RPMI8226 (cell line): ENCODE measurements at places on chromosomes 16 and 17.

DNA sequence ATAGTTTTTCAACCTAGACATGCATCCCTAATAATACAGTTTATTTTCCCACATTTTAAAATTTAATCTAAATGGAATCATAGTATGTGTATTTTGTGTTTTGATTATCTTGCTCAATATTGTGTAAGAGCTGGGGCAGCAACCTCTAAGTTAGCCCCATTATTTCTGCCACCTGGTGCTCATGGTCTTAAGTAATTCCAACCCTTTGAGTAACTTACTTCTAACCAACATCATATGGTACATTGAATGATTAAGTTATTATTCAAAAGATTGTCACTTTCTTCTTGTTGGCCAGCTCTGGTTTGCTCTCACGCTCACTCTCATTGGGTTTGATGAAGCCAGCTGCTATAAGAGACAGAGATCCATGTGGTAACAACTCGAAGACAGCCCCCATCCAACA, 3.9 kb upstream of the KRTAP4-3 start:
- no peak for DNase-seq

DNA sequence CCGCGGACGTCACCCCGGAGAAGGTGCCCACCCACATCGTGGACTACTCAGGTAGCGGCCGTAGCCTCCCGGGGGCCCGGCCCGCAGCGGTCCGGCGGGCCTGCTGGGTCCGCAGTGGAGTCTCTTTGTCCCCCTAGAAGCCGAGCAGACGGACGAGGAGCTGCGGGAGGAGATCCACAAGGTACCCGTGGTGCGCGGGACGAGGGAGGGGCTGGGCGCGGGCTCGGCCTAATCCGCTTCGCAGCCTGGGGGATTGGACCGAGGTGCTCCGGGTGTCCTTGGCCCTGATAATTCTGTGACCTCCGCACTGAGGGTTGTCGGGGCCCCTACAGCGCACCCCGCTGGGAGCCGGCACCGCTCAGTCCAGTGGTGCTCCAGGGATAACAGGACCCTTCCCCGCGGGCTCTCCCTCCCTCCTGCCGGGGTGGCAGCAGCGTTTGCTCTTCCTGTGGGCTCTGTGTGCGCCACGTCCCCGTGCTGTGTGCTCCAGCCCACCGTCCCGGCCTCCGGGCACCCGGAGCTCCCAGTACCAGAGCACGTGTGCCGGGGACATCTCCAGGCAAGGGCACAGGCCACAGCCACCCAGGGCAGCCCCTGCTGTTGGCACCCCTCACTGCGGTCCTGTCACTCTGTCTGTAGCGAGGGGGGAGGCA, 713 bp downstream of the RHOT2 start:
- no peak for DNase-seq

GRCh38 chr17:79627184-79627765, 16.4 kb upstream of the RBFOX3 start:
- no peak for DNase-seq

GRCh38 chr17:75044716-75045115, 2.1 kb downstream of the ATP5PD start:
- no peak for DNase-seq

DNA sequence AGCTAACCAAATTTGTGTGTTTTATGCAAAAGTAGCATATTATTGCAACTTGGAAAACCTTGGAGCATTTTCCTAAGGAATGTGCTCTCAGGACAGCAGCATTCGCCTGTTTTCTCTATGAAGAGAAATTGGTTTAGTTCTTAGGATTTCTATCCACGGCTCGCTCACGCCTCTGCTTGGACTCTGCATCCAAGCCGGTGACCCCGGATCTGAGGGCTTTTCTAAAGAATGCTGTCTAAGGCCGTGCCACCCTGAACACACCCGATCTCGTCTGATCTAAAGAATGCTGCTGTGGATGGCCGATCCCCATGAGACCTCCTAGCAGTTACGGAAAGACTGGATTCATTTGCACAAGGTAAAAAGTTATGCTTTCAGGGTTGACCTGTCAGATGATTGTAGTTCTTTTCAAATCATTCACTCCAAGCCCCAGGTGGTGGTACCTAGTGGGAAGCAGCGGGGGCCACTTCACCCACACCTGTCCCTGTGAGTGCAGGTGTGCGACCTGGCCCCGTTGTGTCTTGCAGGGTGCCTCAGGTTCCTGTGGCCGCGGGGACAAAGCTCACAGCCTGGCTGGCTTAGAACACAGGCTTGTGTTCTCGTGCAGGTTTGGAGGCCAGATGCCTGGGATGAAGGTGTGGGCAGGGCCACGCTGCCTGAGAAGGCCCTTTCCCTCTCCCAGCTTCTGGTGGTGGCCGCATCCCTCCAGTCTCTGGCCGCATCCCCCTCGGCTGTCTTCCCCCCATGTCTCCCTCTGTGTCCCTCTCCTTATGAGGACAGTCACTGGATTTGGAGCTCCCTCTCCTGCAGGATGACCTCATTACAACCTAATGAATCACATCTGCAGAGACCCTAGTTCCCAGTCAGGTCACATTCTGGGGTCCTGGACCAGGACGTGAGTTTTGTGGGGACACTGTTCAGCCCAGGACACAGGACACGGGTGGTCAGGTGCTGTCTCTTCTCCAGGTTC, 71.1 kb downstream of the BANP start:
- DNase-seq: no peak

- DNase-seq: no peak
Observed at GRCh38 chr16:19588661-19589060, 33.2 kb downstream of the VPS35L start.

DNA sequence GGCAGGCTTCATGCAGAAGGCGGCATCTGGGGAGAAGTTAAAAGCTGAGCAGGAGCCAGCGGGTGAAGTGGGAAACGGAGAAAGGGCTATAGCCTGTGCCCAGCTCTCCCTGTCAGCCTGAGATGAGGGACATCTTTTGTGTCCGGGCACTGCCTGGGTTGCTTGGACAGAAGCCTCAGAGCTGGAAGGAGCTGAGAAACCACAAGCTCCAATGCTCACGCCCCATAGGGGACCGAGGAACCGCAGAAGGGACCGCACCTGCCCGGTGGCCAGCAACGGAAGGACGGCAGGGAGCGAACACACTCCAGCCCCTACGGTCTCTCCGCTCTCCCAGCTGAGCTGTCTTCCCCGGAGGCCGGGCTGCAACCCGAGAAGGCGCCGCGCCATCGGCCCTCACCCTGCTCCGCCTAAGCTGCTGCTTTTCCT, 175.8 kb downstream of the NPIPB11 start:
- no peak for DNase-seq

- DNase-seq: no peak
Observed at GRCh38 chr17:1871756-1872155, 42.0 kb downstream of the RPA1 start.

DNA sequence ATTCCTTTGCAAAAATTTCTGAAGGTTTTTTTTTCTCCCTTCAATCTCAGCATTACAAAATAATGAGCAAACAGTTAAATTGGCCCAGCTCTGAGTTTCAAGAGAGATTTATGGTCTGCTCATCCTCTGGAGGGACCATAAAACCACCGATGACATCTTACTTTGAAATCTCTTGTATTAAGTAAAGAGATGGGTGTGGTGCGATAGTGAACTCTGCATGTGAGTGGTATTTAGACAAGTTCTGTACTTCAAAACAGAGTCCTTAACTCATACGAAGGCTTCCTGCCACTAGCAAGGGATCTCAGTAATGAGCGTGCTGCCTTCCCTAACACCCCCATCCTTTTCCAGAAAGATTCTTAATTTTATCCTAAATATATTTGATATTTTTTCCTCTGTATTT, 2.1 kb downstream of the FAM20A start:
- no peak for DNase-seq

- DNase-seq: peak; percentile 9
Observed at GRCh38 chr16:64771273-64771672, 350.6 kb downstream of the CDH11 start.

GRCh38 chr16:47247690-47248089, 103.9 kb upstream of the NETO2 start:
- no peak for DNase-seq

DNA sequence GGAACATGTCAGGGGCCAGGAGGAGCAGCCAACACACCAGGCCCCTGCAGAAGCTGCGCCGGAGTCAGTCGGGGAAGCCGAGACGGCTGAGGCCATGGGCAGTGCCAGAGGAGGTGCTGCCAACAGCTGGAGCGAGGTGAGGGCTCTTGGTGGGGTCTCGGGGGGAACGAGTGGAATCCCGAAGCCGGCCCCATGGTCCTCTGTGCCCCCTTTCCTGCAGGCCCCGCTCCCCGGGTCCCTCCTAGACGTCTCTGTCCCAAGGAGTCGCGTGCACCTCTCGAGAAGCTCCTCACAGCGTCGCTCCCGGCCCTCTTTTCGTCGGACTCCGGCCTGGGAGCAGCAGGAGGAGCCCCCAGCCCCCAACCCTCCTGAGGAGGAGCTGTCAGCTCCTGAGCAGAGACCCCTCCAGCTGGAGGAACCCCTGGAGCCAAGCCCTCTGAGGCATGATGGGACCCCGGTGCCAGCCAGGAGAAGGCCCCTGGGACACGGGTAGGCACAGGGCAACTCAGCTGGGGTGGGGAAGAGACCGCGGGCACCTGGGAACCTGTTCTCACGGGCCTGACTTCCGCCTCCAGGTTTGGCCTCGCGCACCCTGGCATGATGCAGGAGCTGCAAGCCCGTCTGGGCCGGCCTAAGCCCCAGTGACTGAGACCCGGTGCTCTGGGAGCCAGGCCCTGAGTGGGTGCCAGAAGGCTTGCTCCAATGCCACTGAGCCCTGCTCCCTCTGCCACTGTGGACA, 3.6 kb downstream of the APOBR start:
- DNase-seq: no peak

GRCh38 chr17:43568506-43569082, 22.5 kb upstream of the ETV4 start:
- no peak for DNase-seq

DNA sequence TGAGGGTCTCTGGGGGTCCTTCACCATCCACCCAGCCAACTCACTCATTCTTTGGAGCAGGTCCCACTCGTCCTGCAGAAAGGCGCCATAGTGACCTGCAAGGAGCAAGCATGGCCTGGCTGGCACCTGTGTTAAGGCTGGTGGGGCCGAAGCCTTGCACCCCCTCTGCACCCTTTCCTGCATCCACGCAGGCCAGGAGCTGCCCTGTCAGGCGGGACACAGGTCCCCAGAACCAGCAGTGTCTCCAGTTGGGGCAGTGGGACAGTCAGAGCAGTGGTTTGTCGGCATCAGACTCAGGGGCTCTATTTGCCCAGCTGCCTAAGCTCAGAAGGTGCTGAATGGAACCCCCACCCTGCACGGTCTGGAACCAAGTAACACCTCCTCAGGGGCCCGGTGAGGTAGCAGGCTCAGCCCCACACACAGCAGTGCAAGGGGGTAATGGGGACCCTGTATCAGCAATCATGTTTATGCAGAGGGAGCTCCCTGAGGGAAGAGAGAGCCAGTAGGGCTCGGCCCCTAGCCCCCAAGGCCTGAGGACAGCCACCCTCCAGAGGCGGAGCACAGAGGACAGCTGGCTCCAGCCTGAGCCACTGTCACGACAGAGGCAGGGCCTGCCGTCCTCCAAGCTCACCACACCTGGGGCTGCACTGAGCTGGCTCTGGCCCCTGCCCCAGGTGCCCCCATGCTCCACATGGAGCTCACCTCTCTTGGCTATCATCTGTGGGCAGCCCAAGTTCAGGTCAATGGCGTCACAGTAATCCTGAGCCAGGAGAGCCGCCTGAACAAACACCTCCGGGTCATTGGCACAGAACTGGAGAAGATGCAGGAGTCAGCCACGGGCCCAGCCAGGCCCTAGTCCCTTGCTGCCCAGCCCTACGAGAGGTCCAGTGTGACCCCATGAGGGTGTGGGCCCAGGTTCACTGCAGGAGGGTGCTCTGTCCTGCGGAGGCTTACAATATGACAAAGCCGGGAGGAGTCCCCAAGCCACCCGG, 1.9 kb downstream of the DUS1L start:
- no peak for DNase-seq

- DNase-seq: peak; percentile 21
Observed at GRCh38 chr16:24511174-24511573, 28.2 kb upstream of the RBBP6 start.

DNA sequence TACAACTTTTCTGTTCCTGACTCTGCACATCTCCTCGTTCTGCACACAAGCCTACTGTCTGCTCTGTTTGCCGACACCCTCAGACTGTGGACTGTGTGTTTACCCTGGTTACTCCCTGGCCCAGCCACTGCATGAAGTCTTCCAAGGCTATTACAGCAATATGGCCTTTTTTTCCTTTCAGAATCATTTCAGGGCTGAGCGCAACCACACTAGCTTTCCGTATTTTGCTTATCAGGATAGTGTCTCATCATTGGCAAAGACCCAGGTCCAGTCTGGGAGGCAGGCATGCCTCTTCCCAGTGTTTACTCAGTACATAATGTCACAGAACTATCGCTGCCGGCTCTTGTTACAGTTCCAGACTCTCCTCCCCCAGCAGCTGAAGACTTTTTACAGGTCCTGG, 10.1 kb downstream of the DNAH9 start:
- no peak for DNase-seq

DNA sequence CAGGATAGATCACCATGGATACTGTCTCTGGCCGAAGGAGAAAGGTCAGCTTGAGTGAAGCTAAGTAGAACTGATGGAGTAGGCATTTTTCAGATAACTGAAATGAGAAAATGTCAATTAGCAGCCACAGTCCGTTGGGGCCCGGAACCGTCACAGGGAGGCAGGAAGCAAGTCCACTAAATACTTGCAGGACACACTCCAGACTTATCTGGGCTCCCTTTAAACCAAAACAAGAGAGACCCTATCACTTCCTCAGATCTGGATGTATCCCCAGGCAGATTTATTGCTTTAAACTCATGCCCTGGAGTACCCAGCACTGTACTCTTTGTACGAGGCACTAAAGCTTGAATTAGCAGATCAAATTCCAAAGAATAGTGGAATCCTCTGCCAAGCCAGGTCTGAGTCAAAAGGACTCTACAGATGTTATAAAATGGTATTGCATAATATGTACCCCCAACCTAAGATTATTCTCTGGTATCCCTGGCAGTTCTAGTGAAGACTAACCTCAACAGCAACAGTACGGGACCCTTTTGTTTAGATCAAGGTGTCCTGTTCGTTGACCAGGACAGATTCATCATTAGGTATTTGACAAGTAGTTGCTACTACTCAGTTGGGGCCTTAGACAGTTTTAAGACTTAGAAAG, 8.1 kb downstream of the ZP2 start:
- peak; percentile 57 for DNase-seq

GRCh38 chr17:49437696-49438435, 23.2 kb upstream of the PHB1 start:
- DNase-seq: no peak

DNA sequence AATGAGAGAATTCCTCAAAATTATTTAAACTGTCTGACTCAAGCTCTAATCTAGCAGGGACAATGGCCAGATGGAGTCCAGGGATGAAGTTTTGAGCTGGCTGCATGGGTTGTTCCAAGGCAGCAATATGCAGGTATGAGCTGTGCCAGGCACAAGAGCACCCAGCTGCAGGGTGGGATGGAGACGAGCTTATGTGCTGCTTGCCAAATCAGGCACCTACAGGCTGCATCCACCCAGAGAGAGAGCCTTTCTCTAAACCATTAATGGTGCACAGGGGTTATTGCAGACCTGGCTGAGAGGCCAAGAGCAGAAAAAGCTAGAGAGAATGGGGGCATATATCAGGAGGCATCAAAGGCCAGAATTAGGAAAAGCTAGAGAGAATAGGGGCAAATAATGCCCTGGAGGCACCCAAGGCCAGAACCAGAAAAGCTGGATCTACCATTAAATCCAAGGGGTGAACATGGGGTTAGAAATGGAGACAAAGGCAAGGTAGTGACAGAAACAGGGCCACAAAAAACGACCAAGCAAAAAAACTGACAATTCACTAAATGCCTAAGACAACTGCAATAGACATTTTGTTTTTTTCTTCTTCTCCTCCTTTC, 11.0 kb downstream of the KRT33A start:
- peak; percentile 55 for DNase-seq

GRCh38 chr17:5557485-5557884, 26.8 kb downstream of the NLRP1 start:
- no peak for DNase-seq

- no peak for DNase-seq
Observed at GRCh38 chr16:27841061-27841801, 222.3 kb downstream of the GSG1L start.
